Heart left ventricle (tissue), 16 donors: ENCODE measurements at places on chromosomes 12 and 14.

GRCh38 chr12:49651855-49652254, 28.5 kb downstream of the PRPF40B start:
- no peak for DNase-seq

DNA sequence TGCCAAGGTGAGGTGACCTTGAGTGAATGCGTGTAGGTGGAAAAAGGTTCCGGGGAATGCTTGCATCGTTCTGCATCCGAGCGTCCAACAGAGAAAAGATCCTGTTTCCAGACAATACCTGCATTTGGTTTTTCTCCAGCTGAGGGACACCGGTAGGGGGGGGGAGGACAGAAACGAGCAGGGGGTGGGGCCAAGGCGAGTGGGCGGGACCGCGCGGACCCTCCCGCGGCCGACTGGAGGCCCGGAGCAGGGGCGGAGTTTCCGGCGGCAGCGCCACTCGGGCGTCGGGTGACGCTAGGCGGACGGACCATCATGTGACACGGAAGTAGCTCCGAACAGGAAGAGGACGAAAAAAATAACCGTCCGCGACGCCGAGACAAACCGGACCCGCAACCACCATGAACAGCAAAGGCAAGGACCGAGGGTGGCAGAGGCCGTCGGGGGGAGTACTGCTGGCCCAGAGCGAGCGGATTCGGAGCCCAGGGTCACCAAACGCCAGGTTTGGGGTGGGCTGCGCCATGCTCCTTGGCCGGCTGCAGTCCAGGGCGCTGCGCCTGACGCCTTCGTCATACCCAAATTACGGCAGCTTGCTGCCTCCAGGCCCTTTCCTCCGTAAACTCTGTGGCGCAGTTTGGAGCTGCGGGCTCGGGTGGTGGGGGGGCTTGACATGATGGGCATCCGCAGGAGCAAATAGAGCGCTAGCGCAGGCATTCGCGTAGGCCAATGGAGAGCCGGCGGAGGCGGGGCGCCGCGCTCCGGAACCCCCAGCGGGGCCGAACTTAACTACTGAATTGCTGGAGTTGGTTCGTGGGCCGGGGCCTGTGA, at the start of gene DAZAP2:
Gene DAZAP2, plus strand, starts transcription at position 317 of the 825 bp plus-strand sequence. Its CDS starts 82 bp downstream, at position 399.
- DNase-seq: peak; percentile 98

DNA sequence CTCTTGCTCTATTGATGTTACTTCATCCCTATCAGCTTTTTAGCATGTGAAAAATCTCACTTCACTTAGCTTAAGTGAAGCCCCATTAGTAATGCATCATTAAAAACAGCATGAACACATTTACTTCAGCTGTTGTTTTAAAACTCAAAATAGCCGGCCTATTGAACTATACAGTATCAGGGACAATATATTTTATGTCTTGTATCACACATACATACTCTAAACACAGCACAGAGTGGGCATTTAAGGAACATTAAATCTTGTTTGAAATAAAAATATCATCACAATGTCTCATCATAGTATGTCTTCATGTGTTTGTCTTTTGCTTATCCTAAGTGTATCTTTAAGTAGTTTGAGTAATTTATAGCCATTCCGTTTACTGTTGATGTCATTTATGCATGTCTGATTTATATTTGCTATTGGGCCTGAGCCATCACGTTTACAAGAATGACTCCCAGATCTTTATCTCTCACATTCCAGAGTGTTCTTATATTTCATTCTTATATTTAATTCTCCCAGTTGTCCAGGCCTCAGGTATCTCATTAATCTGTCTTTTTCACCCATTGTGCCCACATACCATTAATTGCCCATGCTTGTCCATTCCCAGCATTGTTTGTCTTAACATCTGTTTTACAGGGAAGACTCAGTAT, 57.5 kb downstream of the ARHGAP5 start:
- no peak for DNase-seq

- no peak for DNase-seq
These were observed 64.4 kb upstream of the BTG1 start for GRCh38 chr12:92210071-92210470.

- no peak for DNase-seq
These were observed 34.9 kb upstream of the SIX1 start for GRCh38 chr14:60684203-60684602.

GRCh38 chr12:76240281-76240680, 107.9 kb downstream of the BBS10 start:
- DNase-seq: no peak

DNA sequence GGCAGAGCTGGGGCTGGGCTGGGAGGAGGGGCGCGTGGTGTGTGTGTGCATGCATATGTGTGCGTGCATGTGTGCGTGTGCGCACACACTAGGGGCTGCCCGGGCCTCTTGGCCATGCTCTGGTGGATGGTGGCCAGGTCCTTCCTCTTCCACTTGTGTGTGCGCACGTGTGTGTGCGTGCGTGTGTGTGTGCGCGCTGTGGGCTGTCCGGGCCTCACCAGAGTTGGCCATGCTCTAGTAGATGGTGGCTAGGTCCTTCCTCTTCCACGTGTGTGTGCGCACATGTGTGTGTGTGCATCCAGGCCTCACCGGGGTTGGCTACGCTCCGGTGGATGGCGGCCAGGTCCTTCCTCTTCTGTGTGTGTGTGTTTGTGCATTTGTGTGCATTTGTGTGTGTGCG, 24.7 kb downstream of the FOXN4 start:
- DNase-seq: no peak

DNA sequence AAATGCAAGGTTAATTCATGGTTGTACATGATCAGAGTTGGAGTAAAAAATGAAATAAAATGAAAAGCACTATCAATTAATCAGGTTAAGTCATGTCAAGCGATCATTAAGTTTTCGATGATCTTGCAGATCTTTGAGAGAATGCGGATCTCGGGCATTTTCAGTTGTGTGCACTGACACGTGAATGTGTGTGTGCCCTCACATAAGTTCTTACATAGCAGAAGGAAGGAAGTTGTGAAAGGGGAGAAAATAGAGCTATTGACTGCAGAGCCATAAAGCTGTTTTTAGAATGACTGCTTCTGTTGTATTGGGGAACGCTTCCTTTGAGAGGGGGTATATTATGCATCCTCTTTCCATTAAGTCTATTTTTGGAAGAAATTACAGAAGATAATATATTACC, 101.3 kb downstream of the HMGA2 start:
- no peak for DNase-seq
